ENCODE measurements at places on chromosomes 12 and 14. TPM values are rescaled to one million over a fixed set of nuclear protein-coding genes. Genes with fewer than 3 reads are reported as not detected.

- DNase-seq, result no peak
These were observed 29.0 kb downstream of the PEBP1 start for GRCh38 chr12:118164798-118165486.

GRCh38 chr14:44035707-44036106, 471.4 kb downstream of the FSCB start:
- DNase-seq, result no peak

- DNase-seq, result no peak
These were observed 369.1 kb upstream of the ATP2B1 start for GRCh38 chr12:90077756-90078155.

- no peak for DNase-seq
These were observed 40.6 kb upstream of the EIF5 start for GRCh38 chr14:103293465-103293864.

DNA sequence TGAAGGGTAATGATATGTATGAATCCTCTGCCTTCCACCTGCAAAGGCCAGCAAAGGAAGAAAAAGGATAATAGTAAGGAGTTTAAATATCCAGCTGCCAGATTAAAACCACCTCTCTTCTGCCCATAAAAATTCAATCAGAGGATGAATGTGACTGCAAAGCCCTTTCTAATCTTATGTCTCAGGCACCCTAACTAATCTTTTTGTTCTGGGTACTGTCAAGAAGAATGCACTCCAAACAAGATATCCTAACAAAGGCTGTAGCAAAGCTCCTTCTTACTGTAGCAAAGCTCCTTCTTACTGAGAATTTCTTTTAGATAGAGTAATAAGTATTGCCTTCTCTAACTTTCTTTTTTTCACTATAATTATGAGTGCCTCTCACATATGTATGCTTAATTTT, 91.8 kb downstream of the ST8SIA1 start:
- DNase-seq, result no peak

ELK3 gene
- 37.0 TPM for total RNA-seq

MIP gene
- total RNA-seq, result not detected

CTSG gene
- not detected for total RNA-seq

ASIC1 gene
- total RNA-seq, result 20.7 TPM
